ENCODE measurements at places on chromosomes 6 and 20.

DNA sequence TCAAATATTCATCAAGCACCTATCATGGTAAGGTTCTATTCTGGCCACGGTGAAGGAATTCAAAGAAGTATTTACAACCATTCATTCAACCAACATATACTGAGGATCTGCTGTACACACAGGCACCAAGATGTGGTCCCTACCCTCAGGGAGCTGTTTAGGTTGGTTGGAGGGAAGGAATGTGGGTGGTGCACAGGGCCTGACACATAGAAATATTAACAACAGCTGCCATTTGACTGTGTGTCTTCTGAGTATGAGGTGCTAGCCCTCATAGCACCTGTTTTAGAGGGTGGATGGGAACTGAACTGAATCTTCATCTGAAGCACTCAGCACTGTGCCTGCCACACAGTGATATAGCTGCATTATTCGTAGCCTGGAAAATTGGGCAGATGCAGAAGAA, 7.3 kb downstream of the SNPH start:
- no peak for DNase-seq

DNA sequence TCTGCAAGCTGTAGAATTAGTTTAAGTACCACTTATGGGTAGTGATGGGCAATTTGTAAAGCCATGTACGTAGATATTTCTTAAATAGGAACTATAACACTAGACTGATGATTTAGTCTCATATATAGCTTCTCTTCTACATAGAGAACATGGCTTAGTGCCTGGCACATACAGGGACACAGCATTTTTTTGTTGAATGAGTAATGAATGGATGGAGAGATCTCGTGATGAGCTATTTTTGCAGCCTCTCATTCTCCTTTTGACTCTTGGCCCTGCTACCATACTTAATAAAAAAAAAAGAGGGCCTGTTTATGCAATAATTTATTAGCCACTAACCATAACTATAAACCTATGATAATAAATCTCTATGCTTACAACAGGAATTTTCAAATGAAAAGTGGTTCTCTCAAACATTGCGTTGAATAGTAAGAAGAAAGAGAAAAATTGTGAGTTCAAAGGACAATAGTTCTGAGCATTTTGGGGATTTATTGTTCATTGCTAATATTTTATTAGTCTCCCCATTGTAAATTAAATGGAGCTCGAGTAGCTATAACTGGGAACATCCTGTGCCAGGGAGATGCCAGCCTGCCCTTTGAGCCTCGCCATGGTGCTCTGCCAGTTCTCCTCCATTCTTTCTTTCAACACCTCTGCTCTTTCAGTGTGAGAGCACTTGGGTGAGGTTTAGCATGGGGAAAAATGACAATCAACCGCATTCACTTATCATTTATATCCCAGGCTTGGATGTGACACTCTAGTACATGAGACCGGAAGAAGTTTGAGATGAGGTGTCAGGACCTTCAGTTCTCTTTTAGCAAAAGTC, 14.7 kb upstream of the RCAN2 start:
- DNase-seq = no peak

DNA sequence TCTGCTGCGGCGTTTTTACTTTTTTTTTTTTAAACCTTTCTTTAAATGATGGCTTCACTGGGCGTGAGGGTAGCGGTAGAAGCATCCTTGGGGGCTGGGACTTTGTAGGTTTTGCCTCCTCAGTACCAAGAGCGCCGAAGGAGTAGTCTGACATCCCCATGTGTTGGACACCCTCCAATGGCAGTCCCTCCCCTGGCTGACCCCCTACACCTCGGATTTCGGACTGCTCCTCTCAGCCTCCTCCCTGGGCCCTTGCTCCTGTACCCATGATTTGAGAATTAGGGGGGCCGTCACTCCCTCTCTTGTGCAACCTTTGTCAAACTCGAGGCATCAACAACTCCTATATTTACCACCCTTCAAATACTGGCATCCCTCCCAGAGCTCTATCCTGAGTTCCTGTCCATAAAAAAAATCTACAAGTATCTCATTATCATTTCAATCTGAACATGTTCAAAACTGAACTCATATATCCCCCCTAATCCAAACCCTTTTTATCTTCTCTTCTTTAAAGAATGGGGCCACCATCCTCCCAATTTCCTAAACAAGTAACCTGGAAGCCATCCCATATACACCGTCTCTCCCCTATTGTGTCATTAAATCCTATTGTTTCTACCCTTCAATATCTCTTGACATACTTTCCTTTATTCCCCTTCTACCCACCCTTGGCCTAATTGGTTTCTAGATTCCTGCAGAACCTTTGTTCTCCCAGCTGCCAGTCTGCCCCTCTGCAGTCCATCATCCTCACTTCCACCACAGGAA, 1.2 kb upstream of the ARFGEF3 start:
- no peak for DNase-seq

DNA sequence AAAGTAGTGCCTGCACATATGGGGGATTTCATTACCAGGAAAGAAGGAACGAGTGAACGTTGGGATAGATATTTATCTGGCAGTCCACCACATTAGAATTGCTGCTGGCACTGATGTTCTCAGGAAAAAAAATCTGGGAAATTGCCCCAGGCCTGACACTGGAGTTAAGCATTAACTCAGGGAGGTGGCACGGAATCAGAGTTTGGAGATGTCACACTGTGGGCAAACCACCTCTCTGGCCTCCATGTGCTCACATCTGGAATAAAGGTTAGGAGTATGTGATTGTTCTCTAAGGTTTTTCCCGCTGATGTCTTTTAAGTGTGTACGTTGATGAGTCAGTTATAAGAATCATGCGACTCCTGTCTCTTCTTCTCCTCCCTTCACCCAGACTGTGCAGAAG, 7.9 kb downstream of the TGM3 start:
- no peak for DNase-seq

- no peak for DNase-seq
These were observed 41.7 kb upstream of the TULP4 start for GRCh38 chr6:158270389-158271127.

GRCh38 chr6:70860920-70861319, 95.9 kb downstream of the B3GAT2 start:
- DNase-seq = no peak

- no peak for DNase-seq
These were observed 103.3 kb downstream of the NFATC2 start for GRCh38 chr20:51439160-51439689.

DNA sequence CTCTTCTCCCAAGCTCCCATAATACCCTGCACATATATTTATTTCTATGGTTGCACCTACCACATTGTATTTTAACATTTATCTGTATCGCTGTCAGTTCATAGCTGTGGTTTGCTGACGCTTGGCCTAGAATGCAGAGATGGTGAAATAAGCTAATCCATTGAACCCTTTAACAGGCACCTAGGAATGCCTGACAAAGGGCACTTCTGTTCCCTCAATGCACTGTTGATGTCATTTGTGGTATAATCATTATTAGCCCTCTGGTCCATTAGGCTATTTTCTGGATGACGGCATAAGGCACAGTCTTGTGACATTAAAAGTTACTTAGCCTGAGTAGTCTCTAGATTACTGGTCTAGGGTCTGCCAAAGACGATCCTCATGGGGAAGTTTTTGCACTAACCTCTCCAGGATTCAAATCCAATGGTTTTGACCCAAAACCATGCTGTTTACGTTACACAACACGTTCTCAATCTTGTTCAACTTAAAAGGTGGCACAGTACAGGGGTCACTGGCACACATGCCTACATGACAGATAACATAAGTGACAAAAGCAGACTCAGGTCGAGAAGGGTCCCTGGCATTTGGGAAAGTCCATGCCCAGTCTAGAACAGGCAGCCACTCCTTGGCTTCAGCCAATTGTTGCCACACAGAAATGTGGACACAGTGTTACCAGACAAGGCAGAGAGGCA, 2.1 kb upstream of the YWHAB start:
- DNase-seq = no peak

DNA sequence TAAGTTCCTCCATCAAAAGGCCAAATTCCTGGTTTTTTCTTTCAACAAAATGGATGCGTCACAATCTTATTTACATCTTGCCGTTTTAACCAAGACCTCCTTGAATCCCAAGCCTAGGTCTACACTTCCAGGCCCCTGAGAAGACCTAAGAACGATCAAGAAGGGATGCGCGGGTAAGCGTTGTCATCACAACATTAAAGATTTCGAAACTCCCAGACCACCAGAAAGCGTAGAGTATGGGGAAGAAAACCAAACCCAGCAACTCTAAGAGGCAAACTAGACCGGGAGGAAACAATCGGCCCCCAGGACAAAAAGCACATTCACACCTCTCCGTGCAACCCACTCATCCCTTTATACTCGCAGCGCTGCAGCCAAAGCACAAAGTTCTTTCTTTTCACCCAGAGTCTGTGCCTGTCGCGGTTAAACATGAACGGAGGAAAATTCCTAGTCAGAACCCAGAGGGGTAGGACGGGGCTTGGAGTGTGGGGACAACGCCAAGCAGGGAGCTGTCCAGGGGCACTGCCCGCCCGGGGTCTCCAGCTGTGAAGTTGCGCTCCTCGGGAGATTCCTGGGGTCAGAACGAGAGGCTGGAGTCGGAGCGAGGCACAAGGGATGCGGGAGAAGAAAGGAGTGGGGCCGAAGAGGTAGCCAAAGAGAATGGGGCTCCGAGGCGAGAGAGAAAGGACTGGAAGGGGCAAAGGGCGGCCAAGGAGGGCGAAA, 725 bp downstream of the OSER1 start:
- peak; percentile 52 for DNase-seq

GRCh38 chr6:41419385-41419784, 84.0 kb downstream of the NCR2 start:
- DNase-seq = no peak

- no peak for DNase-seq
These were observed 165.9 kb downstream of the JARID2 start for GRCh38 chr6:15411766-15412165.

GRCh38 chr20:19964289-19965265, 52.6 kb upstream of the NAA20 start:
- peak; percentile 97 for DNase-seq

GRCh38 chr6:44169154-44169553, 10.5 kb downstream of the CAPN11 start:
- peak; percentile 17 for DNase-seq

- DNase-seq = peak; percentile 1
These were observed 73.7 kb downstream of the LYRM2 start for GRCh38 chr6:89564752-89565427.

DNA sequence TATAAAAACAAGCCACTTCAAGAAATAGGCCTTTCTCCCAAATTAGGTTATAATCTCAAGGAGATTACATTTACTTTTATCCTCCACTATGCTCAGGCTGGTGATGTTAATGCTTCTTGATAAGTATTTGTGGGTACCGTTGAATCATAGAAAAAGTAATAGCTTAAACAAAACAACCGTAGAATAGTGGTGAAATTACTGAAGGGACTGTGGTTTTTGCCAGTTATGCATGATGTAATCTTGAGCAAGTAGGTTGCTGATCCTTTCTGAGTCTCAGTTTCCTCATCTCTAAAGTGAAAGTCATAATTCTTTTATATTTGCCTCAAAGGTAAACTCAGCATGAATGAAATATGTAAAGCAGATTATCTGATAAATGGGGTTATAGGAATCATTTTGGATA, 187.3 kb upstream of the JAG1 start:
- DNase-seq = peak; percentile 61

GRCh38 chr6:84150705-84151104, 76.7 kb downstream of the CEP162 start:
- DNase-seq = peak; percentile 97

- DNase-seq = peak; percentile 47
These were observed 205.7 kb downstream of the DOK5 start for GRCh38 chr20:54680872-54681619.

GRCh38 chr6:31965700-31966099, 6.2 kb downstream of the DXO start:
- no peak for DNase-seq

DNA sequence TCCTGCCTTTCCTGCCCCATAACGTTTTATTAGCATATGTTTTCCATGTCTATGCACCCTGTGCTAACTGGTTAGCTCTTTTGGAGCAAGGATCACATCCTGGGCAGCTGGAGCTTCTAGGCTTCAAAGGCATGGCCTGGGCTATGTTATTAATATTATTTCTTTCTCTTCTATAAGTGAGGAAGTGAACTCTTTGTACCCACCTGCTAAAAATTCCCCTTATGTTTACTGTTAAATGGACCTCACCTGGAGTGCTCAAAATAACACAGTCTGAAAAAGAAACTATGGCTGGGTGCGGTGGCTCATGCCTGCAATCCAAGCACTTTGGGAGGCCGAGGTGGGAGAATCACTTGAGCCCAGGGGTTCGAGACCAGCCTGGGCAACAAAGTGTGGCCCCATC, 97.8 kb downstream of the TNFAIP3 start:
- DNase-seq = no peak

- peak; percentile 65 for DNase-seq
These were observed 337.2 kb downstream of the SMOC2 start for GRCh38 chr6:168778201-168778600.

GRCh38 chr6:116419069-116419786, 41.9 kb upstream of the CALHM6 start:
- DNase-seq = peak; percentile 64

GRCh38 chr6:4358414-4359107, 223.2 kb upstream of the ECI2 start:
- peak; percentile 100 for DNase-seq

DNA sequence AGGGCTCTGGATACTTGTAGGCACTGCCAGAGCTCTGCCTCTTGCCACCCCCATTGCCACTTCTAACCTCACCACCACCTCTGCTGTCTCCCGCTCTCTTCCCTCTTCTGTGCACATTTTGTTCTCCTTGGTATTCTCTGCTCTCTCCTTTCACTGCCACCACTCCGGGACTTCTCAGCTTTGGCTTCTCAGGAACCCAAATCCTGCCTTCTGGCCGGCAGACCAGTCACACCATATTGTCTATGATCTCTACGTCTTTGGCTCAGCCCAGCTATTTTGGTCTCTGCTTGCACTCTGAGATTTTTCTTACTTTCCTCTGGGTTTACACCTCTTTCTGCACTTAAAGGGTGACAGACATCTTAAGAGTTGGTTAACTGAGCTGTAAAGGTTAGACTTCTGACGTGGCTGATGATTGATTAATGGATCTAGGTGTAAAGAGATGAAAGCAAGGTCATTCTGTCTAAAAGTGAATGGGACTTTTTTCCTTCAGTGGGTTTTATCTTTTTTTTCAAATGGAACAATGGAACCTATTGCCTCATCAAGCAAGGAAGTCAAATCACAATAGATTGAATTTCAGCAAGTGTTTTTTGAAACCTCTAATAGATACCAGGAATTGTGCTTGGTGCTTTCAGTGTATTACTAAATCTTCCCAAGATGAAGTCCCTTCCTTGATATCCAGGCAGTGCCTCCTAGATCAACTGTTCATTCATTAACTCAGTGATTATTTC, 13.8 kb downstream of the MMP24 start:
- no peak for DNase-seq

GRCh38 chr20:19692685-19693119, 65.4 kb upstream of the RIN2 start:
- DNase-seq = peak; percentile 39

- peak; percentile 74 for DNase-seq
These were observed 13.2 kb upstream of the FRK start for GRCh38 chr6:116073765-116074440.

DNA sequence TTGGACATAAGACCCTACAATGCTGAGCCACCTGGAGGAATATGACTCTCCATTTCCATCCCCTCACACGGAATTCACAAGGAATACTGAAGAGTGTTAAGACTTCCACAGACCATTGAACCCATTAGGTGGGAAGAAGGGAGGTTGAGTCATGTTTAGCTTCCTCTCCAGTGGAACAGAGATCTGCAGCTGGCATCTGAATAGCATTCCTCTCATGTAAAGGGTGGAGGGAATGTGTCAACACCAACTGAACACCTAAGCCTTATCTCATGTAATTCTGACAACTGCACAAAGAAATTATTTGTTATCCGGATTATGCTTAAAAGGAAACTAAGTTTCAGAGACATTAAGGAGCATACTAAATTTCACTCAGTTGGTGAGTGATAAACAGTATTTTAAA, 705.9 kb downstream of the MAFB start:
- no peak for DNase-seq

Measured in fibroblast of mammary gland (primary cell).